Stimulated activated CD4-positive, alpha-beta T cell treated with anti-CD3 and anti-CD28 coated beads, Interleukin-1b, Interleukin-23, amount 100 ng/mL, for 1 hour (primary cell): ENCODE measurements at places on chromosomes 6 and 20.

- DNase-seq, result no peak
Measured at GRCh38 chr6:142162780-142163179, 15.7 kb downstream of the VTA1 start.

DNA sequence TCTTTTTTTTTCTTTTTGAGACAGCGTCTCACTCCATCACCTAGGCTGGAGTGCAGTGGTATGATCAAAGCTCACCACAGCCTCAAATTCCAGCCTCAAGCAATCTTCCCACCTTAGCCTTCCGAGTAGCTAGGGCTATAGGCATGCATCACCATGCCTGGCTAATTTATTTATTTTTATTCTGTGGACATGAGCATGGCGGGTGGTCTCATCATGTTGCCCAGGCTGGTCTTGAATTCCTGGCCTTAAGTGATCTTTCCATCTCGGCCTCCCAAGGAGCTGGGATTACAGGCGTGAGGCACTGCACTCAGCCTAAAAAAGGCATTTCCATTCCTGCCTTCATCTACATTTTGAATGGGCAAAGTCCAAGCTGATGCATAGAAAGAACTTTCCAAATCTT lies 56.2 kb upstream of the BEND3 start:
- no peak for DNase-seq

- DNase-seq, result no peak
Measured at GRCh38 chr20:51637241-51637640, 94.7 kb upstream of the NFATC2 start.

DNA sequence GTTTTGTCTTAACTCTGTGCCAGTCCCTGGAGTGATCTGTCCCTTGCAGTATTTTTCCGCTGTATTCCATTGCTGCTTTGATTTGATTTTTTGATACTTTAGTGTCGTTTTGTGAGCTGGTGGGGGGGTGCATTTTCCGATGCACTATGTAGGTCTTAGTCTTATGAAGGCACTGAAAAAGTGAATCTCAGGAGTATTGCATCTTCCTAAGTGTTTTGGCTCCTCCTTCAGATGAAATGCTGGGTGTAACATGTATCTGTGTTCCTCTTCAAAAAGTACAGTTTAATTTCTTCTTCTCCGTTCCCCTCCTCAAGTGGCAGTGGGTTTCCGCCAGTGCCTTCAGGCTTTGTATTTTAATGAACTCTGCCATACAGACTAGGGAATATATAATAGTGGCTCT lies 580.7 kb upstream of the GJE1 start:
- DNase-seq, result no peak

GRCh38 chr6:40722553-40723258 lies 135.5 kb upstream of the LRFN2 start:
- no peak for DNase-seq

DNA sequence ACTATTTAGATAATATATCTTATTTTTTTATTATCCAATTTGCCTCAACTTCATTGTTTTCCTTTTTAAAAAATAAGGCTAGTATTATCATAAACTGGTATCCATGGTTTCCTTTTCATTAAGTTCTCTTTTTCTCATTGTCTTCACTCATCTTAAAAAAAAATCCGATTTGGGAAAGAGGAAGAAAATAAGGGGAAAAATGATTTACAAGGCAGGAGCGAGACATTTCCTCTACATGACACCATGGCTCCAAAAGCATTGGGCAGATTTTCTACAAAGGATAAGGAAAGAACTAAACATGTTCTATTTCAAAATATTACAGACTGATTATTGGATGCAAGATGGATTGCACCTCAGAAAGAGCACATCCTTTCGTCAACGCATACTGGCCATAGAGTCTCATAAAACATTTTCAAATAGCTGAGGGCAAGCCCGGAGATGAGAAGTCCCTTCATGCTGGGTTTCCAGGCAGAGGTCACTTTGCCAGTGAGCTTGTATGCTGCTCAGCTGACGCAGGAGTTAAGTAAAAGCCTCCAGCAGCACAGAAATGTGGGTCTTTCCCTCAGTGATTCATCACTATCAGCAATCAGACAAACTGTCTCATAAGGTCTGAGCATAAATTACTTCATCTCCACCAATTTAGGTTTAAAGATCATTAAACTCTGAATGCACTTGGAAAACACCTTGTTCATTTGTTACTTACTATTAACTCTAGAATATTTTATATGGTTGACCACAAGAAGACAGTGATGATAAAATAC lies 129.0 kb upstream of the TNFAIP3 start:
- DNase-seq, result no peak

GRCh38 chr6:101146389-101146788 lies 247.1 kb upstream of the GRIK2 start:
- no peak for DNase-seq

DNA sequence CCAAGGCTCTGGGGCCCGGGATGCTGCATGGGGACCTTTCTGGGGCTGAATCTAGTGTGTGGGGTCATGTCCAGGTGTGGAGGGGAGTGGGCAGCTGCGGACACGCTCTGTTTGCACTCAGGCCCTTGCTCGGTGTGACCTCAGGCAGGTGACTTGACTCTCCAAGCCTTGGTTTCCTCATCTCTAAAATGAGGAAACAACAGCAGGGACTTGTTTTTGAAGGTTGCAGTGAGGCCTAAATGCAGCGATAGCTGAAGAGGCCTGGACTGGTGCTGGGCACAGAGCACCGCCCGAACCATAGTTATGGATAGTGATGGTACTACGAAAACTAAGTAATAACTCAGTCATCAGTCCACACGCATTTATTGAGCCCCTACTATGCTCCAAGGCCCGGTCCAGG lies 91.8 kb downstream of the NOL4L start:
- DNase-seq, result no peak

GRCh38 chr6:131950767-131951575 lies at the start of gene CCN2:
Gene CCN2 (minus strand): TSS chr6:131951372. CDS start chr6:131951172, 200 bp downstream.
- no peak for DNase-seq

- DNase-seq, result no peak
Measured at GRCh38 chr6:85913001-85913400, 270.3 kb upstream of the SYNCRIP start.

- DNase-seq, result no peak
Measured at GRCh38 chr6:4480788-4481735, 295.1 kb upstream of the CDYL start.

DNA sequence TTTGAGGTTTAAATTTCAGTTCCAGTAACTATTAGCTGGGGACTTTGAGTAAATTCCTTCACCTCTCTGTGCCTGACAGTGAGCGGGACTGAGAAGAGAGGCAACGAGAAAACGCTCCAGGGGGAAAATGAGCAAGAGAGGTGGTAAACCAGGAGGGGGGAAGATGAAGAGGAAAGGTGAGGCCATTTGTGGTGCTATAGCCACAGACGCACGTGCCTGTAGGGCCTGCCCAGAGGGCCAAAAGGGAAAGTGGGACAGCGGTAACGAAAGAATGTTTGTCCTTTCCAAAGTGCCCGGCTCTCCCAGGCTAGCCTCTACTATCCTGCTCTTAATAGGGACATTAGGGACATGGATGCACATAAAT lies 99.2 kb downstream of the BMP7 start:
- no peak for DNase-seq
